ENCODE measurements at places on chromosomes 6 and 20. TPM values are rescaled to one million over a fixed set of nuclear protein-coding genes. Genes with fewer than 3 reads are reported as not detected.

DNA sequence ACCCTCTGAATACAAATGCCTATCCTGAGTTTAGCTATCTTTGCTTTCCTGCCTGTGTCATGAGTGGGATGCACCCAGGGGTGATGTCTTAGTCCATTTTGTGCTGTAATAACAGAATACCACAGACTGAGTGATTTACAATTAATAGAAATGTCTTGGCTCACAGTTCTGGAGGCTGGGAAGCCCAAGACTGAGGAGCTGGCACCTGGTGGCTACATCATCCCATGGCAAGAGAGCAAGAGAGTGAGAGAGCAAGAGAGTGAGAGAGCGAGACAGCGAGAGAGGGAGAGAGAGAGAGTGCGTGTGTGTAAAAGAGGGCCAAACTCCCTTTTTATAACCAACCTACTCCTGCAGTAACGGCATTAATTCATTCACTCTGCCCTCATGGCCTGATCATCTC, 76.8 kb downstream of the PRDM1 start:
- no peak for DNase-seq

DNA sequence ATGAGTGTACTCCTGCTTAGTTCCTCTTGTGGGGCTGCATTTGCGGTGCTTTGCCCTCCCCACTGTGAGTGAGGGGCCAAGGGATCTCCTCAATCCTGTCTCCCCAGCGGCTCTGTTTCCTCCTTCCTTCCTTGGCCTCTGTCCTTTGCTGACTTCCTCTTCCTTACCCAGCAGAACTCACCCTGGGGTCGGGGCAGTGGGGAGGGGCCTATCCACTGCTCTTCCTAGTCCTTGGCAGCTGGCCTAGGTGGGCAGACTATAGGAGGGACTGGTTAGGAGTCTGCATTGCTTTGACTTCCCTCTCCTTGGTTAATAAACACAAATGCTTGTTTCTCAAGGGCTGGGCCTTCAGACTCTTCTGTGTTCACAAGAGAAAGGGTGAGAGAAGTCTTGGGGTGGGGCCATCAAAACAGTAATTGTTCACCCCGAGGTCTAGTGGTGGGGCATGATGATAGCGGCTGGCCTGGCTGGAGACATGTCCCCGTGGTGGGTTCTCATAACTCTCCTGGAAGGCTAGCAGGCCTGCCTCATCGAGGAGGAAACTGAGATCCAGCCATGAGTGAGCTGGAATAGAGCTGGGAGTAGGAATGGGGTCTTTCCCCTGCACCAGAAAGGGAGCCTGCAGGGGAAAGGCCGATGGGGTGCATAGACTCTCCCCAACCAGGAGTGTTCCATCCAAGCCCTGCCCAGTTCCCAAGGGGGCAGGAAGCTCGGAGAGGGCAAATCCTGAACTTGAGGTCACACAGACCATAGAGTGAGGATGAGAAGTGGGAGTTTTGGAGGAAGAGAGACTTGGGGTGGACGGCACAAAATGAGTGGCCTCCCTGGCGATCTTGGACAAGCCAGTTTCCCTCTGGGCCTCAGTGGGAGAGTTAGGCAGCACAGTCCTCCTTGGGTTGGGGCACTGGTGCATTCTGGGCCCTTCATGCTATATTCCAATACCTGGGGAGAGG, 12.7 kb downstream of the FAM110A start:
- DNase-seq: no peak

GRCh38 chr20:47568019-47568418, 66.3 kb downstream of the NCOA3 start:
- DNase-seq: no peak

SLC35F1 gene
- not detected for total RNA-seq
